ENCODE measurements at places on chromosomes 2 and 18.

GRCh38 chr18:24474406-24474805 lies 14.0 kb downstream of the HRH4 start:
- DNase-seq = no peak

- no peak for DNase-seq
Measured at GRCh38 chr2:113847144-113847543, 42.7 kb upstream of the ACTR3 start.

DNA sequence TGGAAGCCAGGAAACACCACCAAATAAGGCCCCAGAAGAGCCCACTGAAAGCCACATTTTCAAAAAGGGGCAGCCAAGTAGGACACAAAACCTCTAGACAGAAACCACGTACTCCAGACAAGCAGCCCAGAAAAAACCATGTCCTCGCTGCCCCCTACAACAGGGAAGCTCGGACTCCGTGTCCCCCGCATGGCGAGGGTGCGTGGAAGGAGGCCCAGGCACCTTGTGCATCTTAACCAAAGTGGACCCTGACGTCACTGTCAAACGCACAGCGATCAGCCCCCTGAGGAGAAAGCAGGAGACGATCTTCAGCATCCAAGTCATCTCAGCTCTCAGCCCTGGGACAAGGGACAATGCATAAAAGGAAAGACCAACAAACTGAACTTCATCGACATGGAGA lies 168.4 kb downstream of the EIPR1 start:
- DNase-seq = no peak

GRCh38 chr2:137031731-137032130 lies 266.4 kb downstream of the THSD7B start:
- no peak for DNase-seq

DNA sequence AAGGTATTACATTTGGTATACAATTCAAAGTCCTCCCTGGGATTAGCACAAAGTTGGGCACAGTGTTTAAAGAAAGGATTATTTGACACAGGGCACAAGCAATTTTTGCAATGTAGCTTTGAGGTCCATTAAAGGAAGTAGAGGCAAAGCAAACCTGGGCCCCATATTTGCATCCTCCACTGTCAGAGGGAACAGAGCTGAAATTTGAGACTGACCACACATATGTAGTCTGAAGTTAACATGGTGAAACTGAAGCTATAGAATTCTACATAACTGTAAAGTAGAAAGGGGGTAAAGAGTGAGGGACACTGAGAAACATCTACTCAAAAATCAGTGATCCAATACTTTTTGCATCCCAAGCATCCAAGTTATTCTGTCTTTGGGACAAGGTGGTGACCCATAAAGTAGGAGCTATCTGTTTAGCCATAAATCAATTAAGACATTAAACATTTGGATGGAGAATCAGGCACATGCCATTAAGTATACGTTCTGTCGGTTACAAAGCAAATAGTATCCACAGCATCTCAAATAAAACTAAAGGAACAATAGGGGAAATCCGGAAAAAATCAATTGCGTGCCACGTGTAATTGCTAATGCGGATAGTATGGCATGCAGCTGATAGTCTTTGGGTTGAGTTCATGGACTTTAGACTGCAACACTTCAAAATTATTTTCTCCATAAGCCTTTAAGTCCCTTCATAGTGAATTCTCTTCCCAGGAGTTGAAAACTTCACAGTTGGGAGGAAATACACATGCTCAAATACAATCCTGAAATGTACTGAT lies 72.6 kb downstream of the PLEKHM3 start:
- no peak for DNase-seq

DNA sequence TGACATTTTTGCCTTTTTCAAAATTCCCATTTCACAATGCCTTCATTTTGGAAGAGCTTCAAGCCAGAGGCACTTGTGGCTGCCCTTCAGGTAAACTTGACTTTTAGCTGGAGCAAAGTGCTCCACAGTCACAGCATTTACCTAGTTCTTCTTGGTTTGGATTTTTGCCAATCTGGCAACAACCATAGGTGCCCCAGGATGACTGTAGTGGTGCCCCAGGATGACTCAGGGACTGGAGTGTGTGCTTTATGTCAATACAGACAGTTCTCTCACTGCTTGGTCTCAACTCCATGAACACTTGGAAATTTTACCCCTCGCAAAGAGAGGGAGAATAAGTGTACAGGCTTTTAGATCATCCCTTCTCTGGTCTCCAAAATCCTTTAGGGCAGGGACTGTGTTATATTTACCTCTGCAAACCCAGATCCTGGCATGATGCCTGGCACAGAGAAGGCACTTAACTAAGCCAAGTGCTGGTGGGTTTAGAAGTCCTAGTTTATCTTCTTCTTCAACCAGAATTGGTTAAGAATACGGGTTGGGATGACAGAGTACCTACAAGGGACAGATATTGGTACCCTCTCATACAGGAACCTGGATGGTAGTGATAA lies 15.3 kb upstream of the PTPN4 start:
- no peak for DNase-seq

- DNase-seq = no peak
Measured at GRCh38 chr2:239697399-239698164, 296.8 kb upstream of the HDAC4 start.

All from Jurkat, Clone E6-1 (cell line).